ENCODE measurements at places on chromosomes 16 and 17.

GRCh38 chr17:5508810-5509209 is 22.4 kb downstream of the MIS12 start:
- DNase-seq = peak; percentile 30

- DNase-seq = no peak
These were observed 106.3 kb downstream of the HS3ST4 start for GRCh38 chr16:25798065-25798464.

- DNase-seq = no peak
These were observed 27.1 kb upstream of the MGAT5B start for GRCh38 chr17:76840884-76841775.

DNA sequence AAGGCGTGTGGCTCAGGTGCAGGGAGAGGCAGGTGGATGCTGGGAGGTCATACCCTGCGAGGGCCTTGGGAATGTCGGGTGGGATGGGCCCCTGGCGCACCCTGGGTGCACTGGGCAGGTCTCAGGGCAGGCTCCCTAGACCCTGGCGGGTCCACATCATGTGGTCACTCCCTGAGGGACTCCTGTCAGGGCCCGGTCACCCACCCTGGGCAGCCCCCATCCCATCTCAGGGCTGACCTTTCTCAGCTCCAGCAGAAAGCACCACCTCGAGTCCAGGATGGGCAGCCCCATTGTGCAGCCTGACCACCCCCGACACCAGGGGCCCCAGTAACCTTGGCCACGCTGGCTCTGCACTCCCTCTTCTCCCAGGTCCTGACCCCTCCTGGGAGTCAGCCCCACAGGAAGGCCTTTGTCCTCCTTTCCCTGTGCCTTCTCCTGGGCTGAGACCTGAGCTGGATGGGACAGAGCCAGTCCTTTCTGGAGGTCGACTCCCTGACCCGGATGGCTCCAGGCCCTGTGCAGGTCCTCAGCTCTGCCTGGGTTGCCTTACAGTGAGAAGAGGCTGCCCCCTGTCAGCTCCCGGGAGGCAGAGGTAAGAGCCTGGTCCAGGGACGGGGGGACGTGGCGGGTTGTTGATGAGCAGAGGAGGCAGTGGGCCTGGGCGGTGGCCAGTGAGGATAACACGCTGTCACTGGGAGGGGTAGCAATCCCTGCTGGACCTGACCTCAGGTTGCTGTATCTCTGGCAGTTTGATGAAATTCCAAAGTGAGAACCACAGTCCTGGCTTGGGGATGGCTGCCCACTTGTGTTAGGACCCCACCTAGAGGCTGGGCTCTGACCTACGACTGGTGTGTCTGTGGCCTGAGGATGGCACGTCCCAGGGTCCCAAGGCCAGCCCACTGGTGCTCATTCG is 77.9 kb downstream of the GOSR1 start:
- DNase-seq = peak; percentile 66

GRCh38 chr17:64732336-64733006 is 70.4 kb upstream of the SMURF2 start:
- DNase-seq = peak; percentile 68

DNA sequence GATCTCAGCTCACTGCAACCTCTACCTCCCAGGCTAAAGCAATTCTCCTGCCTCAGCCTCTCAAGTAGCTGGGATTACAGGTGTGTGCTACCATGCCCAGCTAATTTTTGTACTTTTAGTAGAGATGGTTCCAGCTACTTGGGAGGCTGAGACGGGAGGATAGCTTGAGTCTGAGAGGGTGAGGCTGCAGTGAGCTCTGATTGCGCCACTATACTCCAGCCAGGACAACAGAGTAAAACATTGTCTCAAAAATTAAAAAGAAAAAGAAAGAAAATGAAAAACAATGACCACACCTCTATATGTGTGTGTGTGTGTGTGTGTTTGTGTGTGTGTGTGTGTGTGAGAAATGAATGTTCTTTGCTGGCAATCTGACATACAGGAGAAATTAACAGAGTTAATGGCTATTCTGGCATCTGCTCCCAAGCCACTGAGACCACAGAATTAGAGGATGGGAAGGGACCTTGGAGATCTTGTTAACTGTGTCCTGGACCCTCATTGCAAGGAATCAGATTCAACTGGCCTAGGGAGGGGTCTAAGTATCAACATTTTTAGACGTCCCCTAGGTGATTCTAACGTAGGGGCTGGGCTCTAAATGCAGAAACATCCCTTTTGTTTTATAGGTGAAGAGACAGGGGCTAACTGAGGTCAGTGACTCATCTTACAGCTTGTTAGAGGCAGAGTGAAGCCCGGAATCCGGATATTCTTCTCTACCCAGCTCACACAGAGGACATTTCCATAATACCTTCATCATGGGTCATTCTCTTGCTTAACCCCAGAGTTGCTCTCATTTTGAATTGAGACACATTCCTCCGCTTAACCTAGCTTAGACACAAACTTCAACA is 16.4 kb upstream of the MARCHF10 start:
- peak; percentile 39 for DNase-seq

GRCh38 chr16:80852261-80852872 is 48.0 kb upstream of the CDYL2 start:
- peak; percentile 75 for DNase-seq

DNA sequence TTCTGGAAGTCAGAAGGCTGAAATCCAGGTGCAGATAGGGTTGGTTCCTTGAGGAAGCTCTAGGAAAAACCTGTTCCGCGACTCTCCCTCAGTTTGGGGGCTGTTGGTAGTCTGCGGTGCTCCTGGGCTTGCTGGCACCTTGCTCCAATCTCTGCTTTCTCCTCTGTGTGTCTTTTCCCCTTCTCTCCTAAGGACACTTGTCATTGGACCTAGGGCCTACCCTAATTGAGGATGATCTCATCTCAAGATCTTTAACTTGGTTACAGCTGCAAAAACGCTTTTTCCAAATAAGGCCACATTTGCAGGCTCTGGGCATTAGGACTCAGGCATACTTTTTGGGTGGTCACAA is 12.9 kb upstream of the CACNG4 start:
- no peak for DNase-seq

- DNase-seq = no peak
These were observed 13.1 kb downstream of the SLC47A2 start for GRCh38 chr17:19703106-19703827.

- DNase-seq = no peak
These were observed 6.4 kb downstream of the USP22 start for GRCh38 chr17:21036361-21036881.

- DNase-seq = no peak
These were observed 34.2 kb upstream of the NLRP1 start for GRCh38 chr17:5618476-5618875.

GRCh38 chr17:48868916-48869500 is 23.6 kb upstream of the ATP5MC1 start:
- DNase-seq = no peak

DNA sequence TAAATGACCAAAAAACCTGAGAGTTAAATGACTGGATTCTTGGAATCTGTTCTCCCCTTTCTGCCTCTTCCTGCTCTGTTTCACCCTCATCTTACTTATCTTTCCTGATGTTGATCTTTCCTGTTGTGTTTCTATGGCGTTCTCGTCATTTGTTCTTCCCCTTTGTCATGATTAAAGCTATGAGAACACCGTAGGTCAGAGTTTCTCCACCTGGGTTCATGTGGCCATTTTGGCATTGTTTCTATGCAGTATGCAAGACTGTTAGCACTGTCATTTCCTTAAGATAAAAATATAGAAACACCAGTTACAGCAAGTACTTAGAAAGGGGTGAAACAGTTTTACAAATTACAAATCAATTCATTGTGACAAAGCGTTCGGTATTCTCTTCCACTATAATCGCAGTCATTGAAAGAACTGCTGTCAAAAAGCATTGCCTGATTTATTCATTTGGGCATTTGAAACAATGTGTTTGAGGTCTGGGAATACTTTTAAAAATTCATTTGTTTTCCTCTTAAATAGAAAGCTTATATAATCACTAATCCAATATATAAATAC is 166.0 kb downstream of the PHKB start:
- peak; percentile 66 for DNase-seq

GRCh38 chr17:34530918-34531317 is 48.5 kb upstream of the TMEM132E start:
- no peak for DNase-seq

DNA sequence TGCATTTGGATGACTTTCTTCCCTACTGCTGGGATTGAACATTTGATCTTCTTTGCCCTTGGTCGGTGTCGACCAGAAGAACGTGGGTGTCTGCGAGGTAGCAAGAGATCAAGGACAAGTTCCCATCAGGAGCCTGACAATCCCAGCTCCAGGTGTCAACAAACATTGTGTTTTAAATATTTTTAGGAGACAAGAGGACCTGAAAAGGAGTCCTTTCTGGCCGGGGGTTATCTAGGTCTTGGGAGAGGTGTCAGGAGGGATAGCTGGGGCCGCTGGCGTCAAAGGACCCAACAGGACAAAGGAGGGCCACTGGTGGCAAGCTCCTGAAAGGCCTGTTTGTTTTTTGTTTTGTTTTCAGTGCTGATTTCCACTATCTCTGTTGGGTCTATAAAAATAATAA is 308.4 kb upstream of the ERCC4 start:
- DNase-seq = no peak

DNA sequence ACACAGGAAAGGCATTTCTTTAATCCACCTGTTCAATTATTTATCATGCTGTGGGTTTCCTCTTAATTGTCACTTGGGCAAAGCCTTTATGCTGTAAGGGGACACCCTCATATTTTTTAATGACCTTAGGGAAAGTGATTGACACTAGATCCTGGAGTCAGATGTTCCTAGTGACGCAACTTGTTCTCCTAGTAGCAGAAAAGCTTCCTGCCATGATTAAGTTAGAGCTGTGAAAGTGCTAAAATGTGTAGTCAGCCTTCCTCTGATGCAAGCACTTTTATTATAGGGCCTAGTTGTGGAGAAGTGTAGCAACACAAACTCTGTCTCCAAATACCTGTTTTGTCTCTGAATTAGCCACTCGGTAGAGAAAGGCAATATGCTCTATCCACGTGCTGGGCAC is 12.3 kb downstream of the TMEM100 start:
- peak; percentile 16 for DNase-seq

GRCh38 chr16:10984509-10984908 is 40.1 kb downstream of the CLEC16A start:
- DNase-seq = no peak

GRCh38 chr17:50675627-50676026 is 32.1 kb downstream of the ANKRD40 start:
- no peak for DNase-seq

GRCh38 chr17:63937319-63937718 is 5.2 kb upstream of the CD79B start:
- DNase-seq = no peak

- peak; percentile 78 for DNase-seq
These were observed 562 bp downstream of the USP31 start for GRCh38 chr16:23148513-23149266.

DNA sequence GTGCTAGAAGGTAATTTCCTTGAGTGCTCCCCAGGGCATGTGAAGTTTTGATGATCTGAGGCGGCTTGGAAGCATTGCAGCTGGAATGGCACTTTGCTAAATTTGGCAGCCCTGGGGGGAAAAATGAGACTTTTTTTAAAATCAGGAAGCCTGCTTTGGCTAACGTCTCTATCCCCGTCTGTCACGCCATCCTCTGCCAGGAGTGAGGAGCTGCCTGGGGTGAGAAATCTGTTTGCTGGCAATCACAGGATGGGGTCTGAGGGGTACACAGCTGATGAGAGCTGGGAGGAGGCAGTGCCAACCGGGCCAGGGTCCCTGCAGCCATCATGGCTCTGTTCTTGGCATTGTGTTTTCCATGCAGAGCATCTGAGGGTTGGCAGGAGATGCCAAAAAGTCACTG is 2.0 kb downstream of the ABCC12 start:
- DNase-seq = no peak

DNA sequence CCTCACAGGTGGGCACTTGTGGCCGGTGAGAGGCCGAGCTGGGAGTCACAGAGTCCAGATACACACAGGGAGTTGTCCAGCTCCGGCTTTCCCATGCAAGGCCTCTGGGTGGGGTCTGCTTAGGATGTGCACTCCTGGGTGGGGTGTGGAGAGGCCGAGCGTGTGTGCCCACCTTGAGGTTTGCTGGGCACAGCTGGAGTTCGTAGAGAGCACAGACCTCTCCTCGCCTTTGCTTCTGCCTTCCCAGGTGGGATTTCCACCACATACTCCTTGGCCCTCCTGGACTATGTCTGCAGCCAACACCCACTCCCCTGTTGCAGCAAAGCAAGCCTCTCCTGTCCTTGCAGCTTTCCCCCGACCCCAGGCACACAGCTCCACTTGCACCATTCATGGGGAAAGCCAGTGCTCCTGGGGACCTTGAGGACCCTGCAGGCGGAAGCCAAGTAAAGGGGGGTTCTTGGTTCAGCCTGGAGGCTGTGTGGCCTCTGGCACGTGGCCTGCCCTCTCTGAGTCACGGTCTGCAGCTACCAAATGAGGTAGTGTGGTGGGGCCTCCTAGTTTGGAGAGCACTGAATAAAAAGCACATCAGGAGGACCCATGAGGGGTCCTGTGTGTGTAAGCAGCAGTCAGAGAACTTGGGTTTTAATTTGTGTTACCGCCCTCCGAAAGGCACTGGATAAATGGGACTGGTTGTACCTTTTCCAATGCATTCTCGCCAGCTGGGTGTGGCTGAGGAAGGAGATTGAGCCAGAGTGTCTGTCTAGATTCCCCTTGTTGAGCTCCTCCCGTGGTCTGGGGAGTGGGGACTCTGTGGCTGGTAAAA is 31.5 kb downstream of the MPRIP start:
- no peak for DNase-seq

- no peak for DNase-seq
These were observed 3.0 kb downstream of the TBKBP1 start for GRCh38 chr17:47696717-47697642.

GRCh38 chr17:77228241-77228752 is 87.5 kb downstream of the SEC14L1 start:
- no peak for DNase-seq

- DNase-seq = no peak
These were observed 112.8 kb upstream of the PSMD7 start for GRCh38 chr16:74183601-74184360.

GRCh38 chr17:74437702-74438101 is 5.8 kb downstream of the GPRC5C start:
- DNase-seq = peak; percentile 16

DNA sequence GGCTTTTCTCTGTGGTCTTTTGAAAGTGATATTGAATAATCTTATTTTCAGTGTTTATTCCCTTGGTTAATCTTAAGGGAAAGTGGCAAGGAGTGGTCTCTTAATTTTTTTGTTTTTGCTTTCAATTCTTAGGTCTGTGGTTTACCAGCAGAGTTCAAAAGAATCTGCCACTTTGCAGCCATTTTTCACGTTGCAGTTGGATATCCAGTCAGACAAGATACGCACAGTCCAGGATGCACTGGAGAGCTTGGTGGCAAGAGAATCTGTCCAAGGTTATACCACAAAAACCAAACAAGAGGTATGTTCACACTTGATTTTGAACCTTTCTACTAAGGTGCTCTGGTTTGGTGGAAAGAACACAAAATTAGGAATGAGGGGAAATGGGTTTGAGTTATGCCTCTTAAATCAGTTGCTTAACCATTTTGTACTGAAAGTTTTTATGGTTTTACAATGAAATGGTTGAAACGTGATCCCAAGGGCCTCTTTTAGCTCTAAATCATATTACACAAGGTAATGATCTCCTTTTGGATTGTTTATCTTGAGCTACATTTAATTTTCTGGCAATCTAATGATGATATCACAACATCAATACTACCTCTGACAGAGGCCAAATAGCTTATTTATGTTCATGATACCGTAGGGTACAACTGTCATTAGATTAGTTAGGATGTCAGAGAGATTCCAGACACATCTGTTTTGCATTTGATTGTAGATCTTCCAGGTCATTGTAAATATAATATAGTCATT is 51.6 kb upstream of the CRISPLD2 start:
- DNase-seq = no peak

- peak; percentile 74 for DNase-seq
These were observed 106.3 kb upstream of the ZFHX3 start for GRCh38 chr16:73154063-73154870.

All from dermis blood vessel endothelial cell (primary cell).